ENCODE measurements at places on chromosomes 5 and 9. TPM values are rescaled to one million over a fixed set of nuclear protein-coding genes. Genes with fewer than 3 reads are reported as not detected.

The PCDHGA9 gene
- 4.6 TPM for total RNA-seq

The GHR gene
- total RNA-seq: 11.6 TPM

The RABGAP1 gene
- total RNA-seq: 114 TPM

The SHISAL2B gene
- total RNA-seq: not detected

The ZDHHC11B gene
- 2.4 TPM for total RNA-seq

The HEMGN gene
- total RNA-seq: not detected

The SPINK4 gene
- total RNA-seq: not detected

The XPA gene
- total RNA-seq: 44.4 TPM

The PRLR gene
- 11.1 TPM for total RNA-seq

The MLANA gene
- total RNA-seq: not detected

The RANBP3L gene
- 0.79 TPM for total RNA-seq

The GABRB2 gene
- 0.64 TPM for total RNA-seq

DNA sequence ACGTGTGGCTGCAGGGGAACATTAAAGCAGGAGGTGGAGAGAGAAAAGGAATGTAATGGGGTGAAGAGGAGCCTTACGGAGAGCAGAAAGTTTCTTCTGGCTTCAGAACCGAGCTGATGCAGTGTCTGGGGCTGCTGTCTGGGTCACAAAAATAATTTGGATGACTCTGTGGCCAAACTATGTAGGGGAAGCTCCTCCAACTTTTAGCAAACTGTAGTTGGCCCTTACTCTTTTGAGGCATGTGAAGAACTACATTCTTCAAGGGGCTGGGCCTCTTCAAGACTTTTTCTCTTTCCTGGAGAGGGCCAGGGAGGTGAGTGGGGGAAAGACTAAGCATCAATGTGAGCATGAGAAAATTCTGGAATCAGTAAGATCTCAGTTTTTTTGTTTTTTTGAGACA is 31.9 kb upstream of the SPARC start:
- DNase-seq: no peak

DNA sequence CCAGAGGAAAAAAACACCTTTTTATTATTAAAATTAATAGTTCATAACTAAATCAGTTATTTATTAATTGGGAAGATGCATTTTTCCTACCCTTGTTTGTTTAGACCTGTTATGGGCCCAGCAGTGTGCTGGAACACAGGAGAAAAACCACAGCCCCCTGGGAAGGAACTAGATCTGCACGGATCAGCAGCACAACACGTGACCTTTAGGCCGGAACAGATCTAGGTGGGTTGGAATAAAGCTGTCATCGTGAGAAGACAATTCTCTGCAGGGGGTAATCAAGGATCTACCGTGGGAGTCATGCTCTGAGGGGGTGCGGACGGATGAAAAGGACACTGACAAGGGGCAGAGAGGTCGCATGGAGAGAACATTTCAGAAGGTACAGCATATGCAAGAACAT is 95.8 kb upstream of the SPATA31C2 start:
- DNase-seq: no peak

GRCh38 chr9:126125992-126126409 is 200.6 kb upstream of the MVB12B start:
- DNase-seq: no peak

GRCh38 chr9:90469865-90470387 is 172.7 kb downstream of the DIRAS2 start:
- no peak for DNase-seq

DNA sequence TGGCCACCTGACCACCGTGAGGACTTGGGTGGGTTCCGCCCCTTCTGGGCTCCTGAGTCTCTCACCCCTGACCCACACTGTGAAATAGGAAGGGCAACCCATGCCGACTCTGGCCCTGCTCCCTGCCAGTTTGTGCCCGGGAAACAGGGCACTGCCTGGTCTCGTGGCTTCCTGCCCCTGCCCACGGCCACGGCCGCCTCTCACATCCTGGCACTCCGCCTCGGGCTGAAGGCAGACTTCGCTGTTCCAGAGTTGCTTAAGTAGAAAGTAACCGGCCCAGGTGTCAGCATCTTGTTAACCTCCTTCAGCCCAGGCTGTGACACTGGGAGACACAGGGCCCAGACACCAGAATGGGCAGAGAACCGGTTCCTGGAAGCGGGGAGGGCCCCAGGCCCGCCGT is 68.7 kb upstream of the RNU6ATAC start:
- no peak for DNase-seq

GRCh38 chr5:89047571-89047970 is 164.6 kb upstream of the MEF2C start:
- no peak for DNase-seq

DNA sequence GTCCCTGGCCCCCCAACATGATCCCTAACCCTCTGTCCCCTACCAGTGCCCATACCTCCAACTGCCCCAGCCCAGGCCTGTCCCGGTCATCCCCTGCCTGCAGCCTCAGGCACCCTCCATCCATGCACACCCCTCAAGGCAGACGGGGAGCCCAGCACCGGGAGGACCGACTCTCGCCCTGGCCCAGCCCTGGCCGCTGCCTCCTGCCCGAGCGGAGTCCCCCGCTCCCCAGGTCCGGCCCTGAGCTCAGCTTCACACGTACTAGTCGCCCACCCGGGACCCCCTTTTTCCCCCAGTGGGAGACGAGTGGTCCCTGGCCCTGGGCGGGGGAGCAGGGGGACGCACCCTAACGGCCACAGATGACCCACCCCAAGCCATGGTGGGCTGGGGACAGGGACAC is 49.0 kb upstream of the UBAC1 start:
- DNase-seq: no peak

DNA sequence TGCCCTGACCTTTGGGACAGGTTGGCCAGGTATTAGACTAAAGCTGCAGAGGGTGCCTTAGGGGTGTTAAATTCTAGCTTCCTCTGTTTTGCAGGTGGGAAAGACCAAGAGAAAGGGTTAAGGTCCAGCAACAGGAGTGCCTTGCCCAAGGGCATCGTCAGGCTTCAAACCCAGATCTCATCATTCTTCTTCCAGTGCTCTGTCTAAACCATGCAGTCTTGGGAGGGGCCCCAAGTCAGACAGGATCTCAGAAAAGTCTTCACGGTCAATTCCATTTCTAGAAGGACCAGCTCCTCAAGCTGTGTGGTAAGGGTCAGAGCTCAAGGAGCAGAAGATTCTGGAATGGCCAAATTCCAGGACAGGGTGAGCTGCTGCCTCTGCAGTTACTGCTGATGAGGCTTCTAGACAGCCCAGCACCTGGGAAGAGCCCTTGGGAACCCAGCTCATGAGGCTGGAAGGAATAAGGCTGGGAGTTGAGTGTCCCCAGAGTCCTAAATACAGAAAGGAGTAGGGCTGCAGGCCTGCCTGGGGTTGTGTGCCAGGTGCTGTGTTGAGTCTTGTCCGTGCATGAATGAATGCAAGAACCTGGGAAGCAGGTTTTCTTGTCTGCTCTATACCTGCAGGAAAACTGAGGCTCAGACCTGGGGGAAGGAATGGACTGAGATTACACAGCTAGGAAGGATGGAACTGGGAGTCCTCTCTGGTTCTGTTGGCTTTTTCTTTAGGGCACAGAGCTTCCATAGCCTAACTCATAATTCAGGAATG is 69.3 kb downstream of the WWC1 start:
- DNase-seq: no peak

GRCh38 chr5:146291421-146292074 is 47.1 kb upstream of the POU4F3 start:
- no peak for DNase-seq

DNA sequence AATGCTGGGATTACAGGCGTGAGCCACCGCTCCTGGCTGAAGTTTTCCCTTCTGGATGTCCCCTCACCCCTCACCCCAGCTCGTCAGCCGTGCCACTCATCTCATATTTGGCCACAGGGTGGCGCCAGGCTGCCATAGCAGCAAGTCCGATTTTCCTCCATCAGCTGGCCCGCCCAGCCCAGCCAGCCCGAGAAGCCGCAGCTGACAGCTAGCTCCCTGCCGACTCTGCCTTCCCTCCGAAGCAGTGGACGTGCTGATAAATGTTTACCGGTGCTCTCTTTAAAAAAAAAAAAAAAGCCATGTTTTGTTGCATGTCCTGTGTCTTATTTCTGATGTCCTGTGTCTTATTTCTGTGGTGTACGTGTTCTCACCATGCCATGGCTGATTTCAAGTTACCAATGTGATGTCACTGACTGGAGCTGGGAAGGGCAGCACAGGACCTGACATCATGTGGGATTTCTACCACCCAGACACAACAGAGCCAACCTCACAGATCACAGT is 58.3 kb downstream of the PFDN1 start:
- peak; percentile 93 for DNase-seq

GRCh38 chr5:6753851-6754250 is 40.6 kb downstream of the TENT4A start:
- DNase-seq: no peak

DNA sequence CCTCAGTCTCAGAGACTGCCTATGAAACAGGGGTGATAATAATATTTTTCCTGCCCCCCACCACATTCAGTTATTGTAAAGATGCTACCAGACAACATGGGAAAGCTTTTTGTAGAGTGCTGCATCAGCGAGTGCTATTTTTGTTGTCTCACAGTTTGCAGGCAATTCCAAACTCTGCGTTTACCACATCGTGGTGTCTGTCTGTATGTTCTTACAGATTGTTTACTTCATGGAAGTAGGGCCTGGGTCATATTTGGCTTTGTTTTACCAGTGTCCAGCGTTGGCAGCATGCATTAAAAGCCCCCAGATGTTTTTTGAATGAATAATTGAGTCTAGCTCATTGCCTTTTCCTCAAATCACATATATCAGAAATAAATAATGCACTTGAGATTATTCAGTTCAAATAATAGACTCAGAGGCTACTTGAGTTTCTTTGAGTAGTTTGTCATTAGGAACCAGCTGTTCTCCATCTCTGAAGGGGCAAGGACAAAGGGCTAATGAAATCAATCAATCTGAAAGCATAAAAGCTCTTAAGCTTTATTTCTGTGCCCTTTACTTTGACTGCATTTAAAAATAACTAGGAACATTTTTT is 243.7 kb downstream of the CWC27 start:
- no peak for DNase-seq

GRCh38 chr5:135964670-135965320 is 10.0 kb upstream of the LECT2 start:
- DNase-seq: no peak

GRCh38 chr5:36155291-36155690 is 3.4 kb downstream of the SKP2 start:
- DNase-seq: no peak

DNA sequence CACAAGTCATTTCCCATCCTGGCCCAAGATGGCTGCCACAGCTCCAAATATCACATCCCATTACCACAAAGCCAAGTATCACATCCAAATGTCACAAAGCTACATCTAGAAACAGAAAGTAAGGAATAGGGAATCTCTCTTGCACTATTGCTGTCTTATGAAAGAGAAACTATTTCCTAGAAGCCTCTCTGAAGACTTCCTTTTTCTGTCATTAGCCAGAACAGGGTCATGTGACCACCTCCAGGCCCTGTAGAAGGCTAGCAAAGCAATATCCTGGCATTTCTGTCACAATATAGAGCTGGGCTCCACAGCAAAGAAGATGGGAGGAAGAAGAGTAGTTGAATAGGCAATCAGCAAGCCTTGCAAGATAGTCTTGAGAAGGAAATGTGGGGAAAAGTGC is 99.2 kb downstream of the SH3TC2 start:
- DNase-seq: no peak

- DNase-seq: no peak
Measured at GRCh38 chr5:171363846-171364245, 23.8 kb upstream of the NPM1 start.

DNA sequence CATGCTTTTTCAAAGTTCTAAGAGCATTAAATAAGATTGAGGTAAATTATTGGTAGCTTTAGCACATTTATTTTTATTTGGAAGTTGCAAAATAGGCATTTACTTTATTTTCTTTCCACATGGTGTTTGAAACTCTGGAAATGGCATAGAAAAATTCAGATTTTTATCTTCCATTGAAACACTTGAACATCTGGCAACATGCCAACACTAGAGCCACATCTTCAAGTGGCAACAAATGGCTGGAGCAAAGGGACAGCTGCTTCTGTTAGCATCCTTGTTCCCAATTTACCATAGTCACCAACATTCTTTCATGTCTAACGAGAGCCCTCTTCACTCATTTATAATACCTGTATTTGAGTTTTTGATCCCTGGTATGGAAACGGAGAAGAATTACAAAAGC is 539.9 kb downstream of the ZNF608 start:
- no peak for DNase-seq

- peak; percentile 45 for DNase-seq
Measured at GRCh38 chr5:10607666-10608073, 43.8 kb downstream of the ANKRD33B start.

- peak; percentile 52 for DNase-seq
Measured at GRCh38 chr9:137169896-137170358, at the start of gene LRRC26. LRRC26 (minus strand) TSS chr9:137170051; CDS start chr9:137169943, 108 bp downstream.

GRCh38 chr9:21096172-21096900 is 18.6 kb upstream of the IFNB1 start:
- DNase-seq: no peak

DNA sequence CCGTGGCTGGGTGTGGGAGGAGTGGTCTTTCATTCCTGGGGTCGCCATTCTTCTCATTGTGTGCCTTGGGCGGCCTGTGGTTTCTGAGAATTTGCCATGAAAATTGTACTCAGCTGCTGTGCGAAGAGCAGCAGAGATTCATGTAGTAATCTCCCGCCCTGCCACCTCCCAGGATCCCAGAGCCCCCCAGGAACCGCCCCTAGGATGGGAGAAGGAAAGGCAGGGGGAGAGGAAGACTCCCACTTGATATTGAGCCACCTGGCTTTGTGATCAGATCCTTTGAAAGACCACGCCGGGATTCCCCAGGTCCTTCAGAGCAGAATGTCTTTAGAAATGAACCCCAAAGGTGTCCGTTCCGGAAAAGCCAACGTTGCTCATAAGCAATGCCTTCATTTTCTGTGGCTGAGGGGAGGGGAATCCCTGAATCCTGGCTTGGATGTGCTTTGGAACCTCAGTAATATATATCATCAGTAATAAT is 27.6 kb downstream of the NEURL1B start:
- no peak for DNase-seq

DNA sequence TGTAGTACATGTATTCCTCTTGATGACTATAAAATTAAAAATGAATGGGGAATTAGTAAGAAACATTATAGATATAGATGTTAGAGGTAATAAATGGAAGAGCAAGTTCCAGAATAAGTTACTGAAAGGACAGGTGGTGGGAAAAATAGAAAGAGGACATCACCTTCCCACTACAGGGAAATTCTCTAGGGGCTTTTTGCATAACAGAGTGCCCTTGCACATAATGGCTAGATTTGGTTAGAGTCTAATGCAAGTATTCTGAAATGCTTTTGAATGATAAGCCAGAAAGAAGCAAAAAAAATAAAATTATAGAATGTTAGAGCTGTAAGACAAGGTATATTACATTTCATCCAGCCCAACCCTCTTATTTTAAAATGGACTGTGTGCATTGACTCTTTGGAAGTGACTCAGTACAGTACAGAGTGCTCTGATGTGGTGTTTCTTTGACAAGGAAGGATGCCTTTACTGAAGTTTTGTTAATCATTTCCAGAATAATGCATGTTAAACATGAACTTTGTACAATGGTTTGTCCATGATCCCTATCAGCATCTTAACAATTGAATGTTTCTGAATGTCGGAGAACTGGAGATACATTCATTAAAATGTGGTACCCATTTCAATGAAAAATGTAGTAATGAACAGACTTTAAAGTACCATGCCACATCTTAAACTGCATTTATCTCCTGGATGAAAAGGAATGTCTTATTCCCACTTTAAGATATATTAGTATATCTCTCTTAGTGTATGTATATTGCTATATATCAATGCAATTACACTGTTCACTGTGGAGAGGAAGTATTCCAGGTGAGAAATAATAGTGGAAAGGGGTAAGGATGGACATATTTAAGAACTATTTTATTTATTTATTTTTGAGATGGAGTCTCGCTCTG is 391.1 kb downstream of the ADGRV1 start:
- no peak for DNase-seq

Data from transverse colon (tissue), 4 donors.